Vein endothelial cell (primary cell): ENCODE measurements at places on chromosomes 4 and X. TPM values are rescaled to one million over a fixed set of nuclear protein-coding genes. Genes with fewer than 3 reads are reported as not detected.

Gene SMIM31
- not detected in 2 replicates for total RNA-seq

Gene NOP14
- 36.9 and 46.0 TPM in 2 replicates for total RNA-seq

Gene SRP72
- 79.0 and 140 TPM in 2 replicates for total RNA-seq

Gene SMR3B
- total RNA-seq, result not detected in 2 replicates

Gene TTC29
- 0.19 TPM in 1 of 2 replicates, not detected in the other for total RNA-seq

Gene CORIN
- total RNA-seq, result 0.33 TPM in 1 of 2 replicates, not detected in the other

Gene GPR119
- total RNA-seq, result not detected in 2 replicates

Gene BGN
- total RNA-seq, result 71.8 and 339 TPM in 2 replicates

Gene DAPP1
- total RNA-seq, result not detected in 2 replicates

Gene ZNF630
- 1.1 and 1.3 TPM in 2 replicates for total RNA-seq

Gene RBM46
- total RNA-seq, result 0.10 TPM in 1 of 2 replicates, not detected in the other
